ENCODE measurements at places on chromosomes 12 and 14.

DNA sequence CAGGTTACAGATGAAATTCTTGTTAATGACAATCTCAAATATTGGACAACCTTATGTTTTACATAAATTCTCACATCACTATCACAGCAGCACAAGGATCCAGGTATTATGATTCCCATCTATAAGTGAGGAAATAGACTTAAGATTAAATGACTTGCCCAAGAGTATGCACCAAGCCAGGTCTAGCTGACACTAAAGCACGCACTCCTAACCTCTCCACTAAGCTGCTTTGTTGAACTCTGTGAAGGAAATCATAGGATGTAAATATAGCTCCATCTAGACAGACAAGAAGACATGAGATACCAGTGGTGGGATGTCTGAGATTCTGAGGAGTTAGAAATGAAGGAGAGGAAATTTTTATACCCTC is 87.9 kb downstream of the PHLDA1 start:
- no peaks in the 10 kb centered on the region for H3K36me3 ChIP-seq
- H3K4me1 ChIP-seq, result peaks cover 25% of the 10 kb centered on the region
- H3K4me3 ChIP-seq, result peak overlapping the region; percentile 71
- H3K27me3 ChIP-seq, result no peaks in the 10 kb centered on the region

- no peak for DNase-seq
- no peak overlapping the region for H3K4me3 ChIP-seq
- no peaks in the 10 kb centered on the region for H3K27me3 ChIP-seq
- H3K27ac ChIP-seq, result no peak overlapping the region
These were observed 1322.3 kb upstream of the TMEM132C start for GRCh38 chr12:126944684-126945083.

GRCh38 chr12:16121953-16122352 is 155.5 kb downstream of the SLC15A5 start:
- no peak for DNase-seq
- H3K36me3 ChIP-seq, result no peaks in the 10 kb centered on the region
- no peaks in the 10 kb centered on the region for H3K4me1 ChIP-seq

DNA sequence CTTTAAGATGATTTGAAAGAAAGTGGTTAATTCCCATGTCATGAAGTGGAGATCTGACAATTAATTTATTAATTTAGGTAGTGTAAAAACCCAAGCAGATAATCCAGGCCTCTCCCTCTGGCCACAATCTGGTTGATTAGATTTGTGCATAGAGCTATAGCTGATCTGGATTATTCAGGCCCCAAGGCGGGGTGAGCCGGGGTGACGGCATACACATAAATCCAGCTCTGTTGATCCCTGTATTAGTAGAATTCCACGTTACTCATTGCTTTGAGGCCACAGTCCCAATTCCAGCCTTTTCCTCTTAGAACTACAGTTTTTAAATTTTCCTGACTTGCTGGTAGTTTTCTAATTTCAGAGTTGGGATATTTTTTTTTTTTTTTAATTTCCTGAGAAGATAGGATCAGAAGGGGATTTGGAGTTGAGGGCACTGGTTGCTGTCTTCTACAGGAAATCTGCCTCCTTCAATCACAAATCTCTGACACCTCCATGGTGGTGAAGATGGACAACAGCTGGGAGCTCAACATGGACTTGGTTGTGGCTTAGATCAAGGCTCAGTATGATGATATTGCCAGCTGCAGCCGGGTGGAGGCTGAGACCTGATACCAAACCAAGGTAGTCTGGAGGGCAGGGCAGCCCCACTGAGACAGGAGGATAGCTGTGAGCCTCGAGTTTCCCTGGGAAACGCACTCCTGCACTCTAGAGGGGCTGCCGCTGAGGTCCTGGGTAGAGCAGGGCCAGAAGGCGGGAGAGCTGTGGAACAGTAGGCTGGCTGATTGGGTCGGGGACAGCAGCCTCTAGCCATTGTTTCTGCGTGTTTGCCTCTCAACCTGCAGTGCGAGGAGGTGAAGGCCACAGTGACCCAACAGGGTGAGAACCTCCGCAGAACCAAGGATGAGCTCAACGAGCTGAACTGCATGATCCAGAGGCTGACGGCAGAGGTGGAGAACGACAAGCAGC is 19.4 kb downstream of the KRT85 start:
- peaks cover 12% of the 10 kb centered on the region for H3K27me3 ChIP-seq
- H3K4me3 ChIP-seq, result no peak overlapping the region
- H3K4me1 ChIP-seq, result peaks cover 3% of the 10 kb centered on the region
- no peak overlapping the region for H3K27ac ChIP-seq

GRCh38 chr14:71592361-71592760 is 339.9 kb upstream of the RGS6 start:
- peak overlapping the region; percentile 39 for H3K4me3 ChIP-seq
- peaks cover 68% of the 10 kb centered on the region for H3K4me1 ChIP-seq
- peak overlapping the region; percentile 56 for H3K27ac ChIP-seq
- H3K36me3 ChIP-seq, result peaks cover 35% of the 10 kb centered on the region
- DNase-seq, result no peak
- H3K27me3 ChIP-seq, result no peaks in the 10 kb centered on the region

DNA sequence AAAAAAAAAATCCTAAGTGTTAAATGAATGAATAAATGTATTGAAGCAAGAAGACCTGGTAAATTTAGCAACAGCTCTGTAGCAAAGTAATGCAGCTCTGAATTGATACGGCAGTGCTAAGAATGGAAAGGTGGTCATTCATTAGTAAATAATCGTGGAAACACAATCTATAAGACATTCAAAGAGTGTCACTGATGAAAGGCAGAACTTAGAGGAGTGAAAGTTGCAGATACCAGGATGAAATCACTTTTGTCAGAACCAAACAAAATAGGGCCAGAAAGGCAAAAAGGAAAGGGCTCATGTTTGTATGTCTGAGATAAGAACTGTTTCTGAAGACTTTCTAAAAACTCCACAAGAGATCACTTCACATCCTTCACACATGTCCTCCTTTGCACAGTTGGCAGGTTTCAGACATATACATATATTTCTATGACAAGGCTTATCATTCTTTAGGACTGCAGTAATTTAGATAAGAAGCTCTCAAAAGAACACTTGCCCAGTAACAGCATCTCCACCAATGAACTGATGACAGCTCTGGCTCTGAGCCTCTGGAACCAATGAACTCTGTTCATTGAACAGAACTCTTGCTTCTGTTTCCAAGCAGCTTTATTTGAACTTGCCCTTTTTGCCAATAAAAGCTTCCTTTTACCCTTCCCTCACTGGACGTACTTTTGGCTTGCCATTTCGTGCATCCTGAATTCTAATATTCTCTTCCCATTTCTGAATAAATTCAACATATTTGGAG is 4.2 kb upstream of the LRR1 start:
- no peak overlapping the region for H3K27ac ChIP-seq
- DNase-seq, result no peak
- no peak overlapping the region for H3K4me3 ChIP-seq
- H3K27me3 ChIP-seq, result no peaks in the 10 kb centered on the region
- peaks cover 3% of the 10 kb centered on the region for H3K36me3 ChIP-seq

- no peak overlapping the region for H3K27ac ChIP-seq
- H3K36me3 ChIP-seq, result peaks cover 2% of the 10 kb centered on the region
- no peak overlapping the region for H3K4me3 ChIP-seq
- DNase-seq, result no peak
- H3K27me3 ChIP-seq, result peaks cover 6% of the 10 kb centered on the region
These were observed 1.3 kb upstream of the MAP3K9 start for GRCh38 chr14:70810621-70811020.

DNA sequence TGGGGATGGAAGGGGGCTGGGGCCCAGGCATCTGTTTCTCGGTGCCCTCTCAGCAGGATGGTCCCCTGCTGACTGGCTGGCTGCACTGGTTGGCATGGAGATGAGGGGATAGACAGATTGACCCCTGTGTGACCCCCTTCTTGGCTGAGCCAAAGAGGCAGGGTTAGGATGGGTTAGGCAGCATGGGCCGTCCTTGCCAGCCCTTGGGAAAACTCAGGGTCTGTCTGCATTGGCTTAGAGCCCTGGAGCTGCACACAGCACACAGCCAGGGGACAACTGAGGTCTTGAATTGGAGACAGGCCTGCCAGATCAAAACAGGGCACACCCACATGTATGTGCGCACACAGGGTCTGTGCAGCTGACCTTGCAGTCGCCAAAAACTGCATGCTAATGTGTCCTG is 11.2 kb upstream of the LRP1-AS start:
- no peaks in the 10 kb centered on the region for H3K36me3 ChIP-seq
- no peak overlapping the region for H3K27ac ChIP-seq
- DNase-seq, result no peak
- peaks cover 7% of the 10 kb centered on the region for H3K4me1 ChIP-seq
- no peak overlapping the region for H3K4me3 ChIP-seq

GRCh38 chr14:89164168-89165073 is 252.6 kb downstream of the FOXN3 start:
- no peak overlapping the region for H3K4me3 ChIP-seq
- DNase-seq, result no peak
- peaks cover 35% of the 10 kb centered on the region for H3K36me3 ChIP-seq
- H3K27ac ChIP-seq, result peak overlapping the region; percentile 53
- H3K27me3 ChIP-seq, result no peaks in the 10 kb centered on the region

- DNase-seq, result no peak
- no peaks in the 10 kb centered on the region for H3K36me3 ChIP-seq
- H3K27me3 ChIP-seq, result no peaks in the 10 kb centered on the region
- no peaks in the 10 kb centered on the region for H3K4me1 ChIP-seq
- H3K27ac ChIP-seq, result no peak overlapping the region
These were observed 303.6 kb upstream of the GARIN6 start for GRCh38 chr12:99343960-99344359.

GRCh38 chr14:50232276-50232642 is 881 bp upstream of the SOS2 start:
- peak overlapping the region; percentile 78 for H3K4me3 ChIP-seq
- peak overlapping the region; percentile 82 for H3K27ac ChIP-seq
- no peak for DNase-seq
- H3K36me3 ChIP-seq, result peaks cover 21% of the 10 kb centered on the region
- peaks cover 42% of the 10 kb centered on the region for H3K4me1 ChIP-seq
- H3K27me3 ChIP-seq, result peaks cover 8% of the 10 kb centered on the region

- no peak overlapping the region for H3K4me3 ChIP-seq
- no peak overlapping the region for H3K27ac ChIP-seq
- H3K27me3 ChIP-seq, result peaks cover 7% of the 10 kb centered on the region
- DNase-seq, result no peak
- no peaks in the 10 kb centered on the region for H3K36me3 ChIP-seq
These were observed 2.6 kb upstream of the IFNG-AS1 start for GRCh38 chr12:67986632-67987031.

DNA sequence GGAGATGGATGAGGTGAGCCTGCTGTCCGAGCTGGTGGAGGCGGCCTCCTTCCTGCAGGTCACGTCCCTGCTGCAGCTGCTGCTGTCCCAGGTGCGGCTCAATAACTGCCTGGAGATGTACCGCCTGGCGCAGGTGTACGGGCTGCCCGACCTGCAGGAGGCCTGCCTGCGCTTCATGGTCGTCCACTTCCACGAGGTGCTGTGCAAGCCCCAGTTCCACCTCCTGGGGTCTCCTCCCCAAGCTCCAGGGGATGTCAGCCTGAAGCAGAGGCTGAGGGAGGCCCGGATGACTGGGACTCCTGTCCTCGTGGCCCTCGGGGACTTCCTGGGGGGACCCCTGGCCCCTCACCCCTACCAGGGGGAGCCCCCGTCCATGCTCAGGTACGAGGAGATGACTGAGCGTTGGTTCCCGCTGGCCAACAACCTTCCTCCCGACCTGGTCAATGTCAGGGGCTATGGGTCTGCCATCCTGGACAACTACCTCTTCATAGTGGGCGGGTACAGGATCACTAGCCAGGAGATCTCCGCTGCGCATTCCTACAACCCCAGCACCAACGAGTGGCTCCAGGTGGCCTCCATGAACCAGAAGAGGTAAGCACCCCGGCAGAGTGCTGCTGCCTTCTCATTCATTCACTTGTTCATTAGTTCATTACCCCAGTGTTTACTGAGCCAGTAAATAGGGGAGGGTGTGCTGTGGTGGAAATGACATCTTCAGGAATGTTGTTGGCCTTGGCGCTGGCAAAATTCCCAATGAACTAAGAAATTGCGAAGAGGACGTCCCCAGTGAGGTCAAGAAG is 774 bp upstream of the MANSC4 start:
- peaks cover 15% of the 10 kb centered on the region for H3K27me3 ChIP-seq
- peaks cover 18% of the 10 kb centered on the region for H3K36me3 ChIP-seq
- H3K4me3 ChIP-seq, result peak overlapping the region; percentile 83

- H3K36me3 ChIP-seq, result no peaks in the 10 kb centered on the region
- no peaks in the 10 kb centered on the region for H3K4me1 ChIP-seq
- no peak overlapping the region for H3K27ac ChIP-seq
- H3K4me3 ChIP-seq, result no peak overlapping the region
- DNase-seq, result no peak
These were observed 1346.4 kb upstream of the SEL1L start for GRCh38 chr14:82879949-82880535.

DNA sequence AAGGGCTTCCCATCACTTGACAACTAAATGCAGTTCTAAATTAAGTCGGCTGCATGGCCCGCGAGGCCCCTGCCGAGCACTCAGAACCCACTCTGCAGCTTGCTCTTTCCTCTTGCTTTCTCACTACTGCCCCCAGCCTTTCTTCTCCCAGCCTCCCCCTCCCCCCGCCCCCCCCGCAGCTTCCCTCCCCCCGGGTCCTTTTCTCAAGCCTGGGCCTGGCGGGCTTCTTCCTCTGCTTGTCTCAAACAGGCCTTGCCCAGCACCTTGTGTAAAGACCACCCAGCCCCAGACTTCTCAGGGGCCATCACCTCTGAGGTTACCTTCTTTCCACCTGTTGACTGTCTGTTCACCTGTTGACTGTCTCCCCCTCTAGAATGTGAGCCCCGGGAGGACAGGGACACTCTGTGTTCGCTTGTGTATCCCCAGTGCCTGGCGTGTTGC is 1.1 kb downstream of the CYP46A1 start:
- peak overlapping the region; percentile 27 for H3K27ac ChIP-seq
- H3K27me3 ChIP-seq, result peaks cover 47% of the 10 kb centered on the region
- no peak for DNase-seq
- H3K4me3 ChIP-seq, result peak overlapping the region; percentile 54

DNA sequence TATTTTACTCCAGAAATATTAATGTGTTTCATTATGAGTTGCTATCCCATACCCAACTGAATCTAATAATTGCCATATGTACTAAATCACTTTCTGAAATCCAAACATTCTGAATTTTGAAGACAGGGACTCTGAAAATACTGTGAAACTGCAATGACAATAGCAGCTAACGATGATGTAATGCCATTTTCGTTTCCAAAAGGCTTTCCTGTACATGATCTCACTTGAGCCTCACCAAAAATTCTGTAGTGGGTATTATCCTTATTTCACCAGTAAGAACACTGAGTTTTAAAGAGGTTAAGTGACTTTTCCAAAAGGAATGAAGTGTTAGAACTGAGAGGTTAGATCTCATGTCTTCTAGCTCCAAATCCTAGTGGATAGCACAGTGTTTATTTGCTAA is 133.3 kb downstream of the FLRT2 start:
- no peaks in the 10 kb centered on the region for H3K36me3 ChIP-seq
- H3K27me3 ChIP-seq, result no peaks in the 10 kb centered on the region

DNA sequence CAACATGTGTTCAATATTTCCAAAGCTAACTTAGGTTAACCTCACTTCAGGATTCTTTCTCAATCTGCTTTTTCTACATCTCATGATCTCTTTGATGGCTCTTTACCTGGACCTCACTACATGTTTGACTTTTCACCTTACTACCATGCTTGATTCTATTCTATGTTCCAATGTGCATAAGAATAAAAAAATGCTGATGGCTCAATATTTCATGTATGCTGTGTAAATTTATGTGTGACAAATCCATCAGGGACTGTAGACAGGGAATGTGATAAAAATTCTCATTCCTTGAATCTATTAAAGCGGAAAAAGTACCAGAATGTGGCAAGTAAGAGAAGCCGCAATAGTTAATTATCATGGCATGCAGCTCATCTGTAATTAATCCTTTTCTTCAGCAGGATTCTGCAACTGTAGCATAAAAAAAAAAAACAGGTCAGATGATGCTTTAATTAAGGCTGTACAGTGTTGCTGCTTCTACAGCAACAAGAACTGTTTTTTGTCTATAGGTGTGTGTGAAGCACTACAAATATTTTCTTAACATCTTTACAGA is 276.9 kb upstream of the PRKD1 start:
- no peaks in the 10 kb centered on the region for H3K36me3 ChIP-seq
- DNase-seq, result no peak
- H3K4me3 ChIP-seq, result no peak overlapping the region
- no peak overlapping the region for H3K27ac ChIP-seq
- H3K27me3 ChIP-seq, result no peaks in the 10 kb centered on the region
- no peaks in the 10 kb centered on the region for H3K4me1 ChIP-seq

Data from T-helper 2 cell treated with Interferon-gamma antibody and Interleukin-4, amounts not matched to agents 5 μg/mL and 100 μg/mL, for 36 hours (primary cell).